ENCODE measurements at places on chromosomes 6 and 20.

DNA sequence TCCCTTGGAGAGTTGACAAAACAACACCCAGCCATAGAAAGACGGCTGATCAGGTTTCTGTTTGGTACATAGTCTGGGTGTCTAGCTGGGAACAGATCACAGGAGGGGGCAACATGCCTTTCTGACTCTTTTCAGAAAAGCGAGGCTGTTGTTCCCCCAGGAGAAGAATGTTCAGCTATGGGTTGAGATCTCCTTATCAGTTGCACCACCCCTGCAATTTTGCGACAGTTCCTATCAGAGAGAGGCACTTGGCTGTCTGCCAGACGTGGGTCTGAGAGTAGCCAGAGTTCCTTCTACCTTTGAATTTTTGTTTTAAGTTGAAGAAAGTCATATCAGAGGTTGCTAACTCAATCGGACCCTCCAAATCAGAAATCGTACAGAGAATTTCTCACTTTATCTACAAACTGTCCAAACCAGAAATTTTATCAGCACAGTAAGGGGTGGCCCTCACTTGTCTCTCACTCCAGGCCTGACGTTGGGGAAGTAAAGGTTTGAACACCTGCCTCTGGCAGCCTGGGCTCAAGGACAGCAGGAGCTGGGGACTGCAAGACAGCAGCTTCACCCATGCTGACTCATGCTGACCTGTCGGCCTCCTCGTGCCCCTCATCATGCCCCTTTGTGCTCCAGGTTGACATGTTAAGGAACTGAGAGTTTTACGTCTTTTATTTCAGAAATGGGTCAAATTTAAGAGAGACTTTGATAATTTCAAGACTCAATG lies 42.3 kb downstream of the TMC2 start:
- no peak for DNase-seq

DNA sequence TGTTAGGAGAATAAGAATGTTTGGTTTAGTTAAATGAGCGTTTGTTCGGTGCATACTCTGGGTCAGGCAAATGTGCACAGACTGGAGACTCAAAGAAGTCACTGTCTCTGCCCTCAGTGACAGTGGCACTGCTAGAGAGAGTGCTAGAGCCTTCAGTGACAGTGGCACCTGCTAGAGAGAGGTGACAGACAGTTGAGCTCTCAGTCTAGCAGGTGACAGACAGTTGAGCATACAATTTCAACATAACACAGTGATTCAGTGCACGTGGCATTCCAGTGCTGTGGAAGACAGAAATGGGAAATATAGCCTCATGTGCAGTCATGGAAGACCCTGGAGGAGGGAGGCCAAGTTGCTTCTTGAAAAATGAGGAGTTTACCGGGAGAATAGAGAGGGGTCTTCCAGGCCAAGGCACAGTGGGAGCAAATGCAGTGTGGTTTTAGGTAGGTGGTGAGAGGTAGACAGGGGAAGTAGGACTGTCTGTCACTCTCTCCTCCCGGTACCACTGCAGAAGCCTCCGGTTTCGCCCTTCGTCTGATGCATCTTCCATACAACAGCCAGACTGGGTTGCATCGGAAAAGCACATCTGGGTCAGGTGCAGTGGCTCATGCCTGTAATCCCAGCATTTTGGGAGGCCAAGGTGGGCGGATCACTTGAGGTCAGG lies 107.9 kb upstream of the CLDN20 start:
- DNase-seq: no peak

GRCh38 chr20:62311832-62312661 lies 9.2 kb downstream of the ADRM1 start:
- DNase-seq: no peak

- no peak for DNase-seq
Observed at GRCh38 chr6:53496797-53497375, 48.0 kb downstream of the GCLC start.
